ENCODE measurements at places on chromosomes 11 and 22.

- DNase-seq = no peak
These were observed 17.5 kb downstream of the EXT2 start for GRCh38 chr11:44113018-44113417.

- DNase-seq = no peak
These were observed 93.7 kb downstream of the PRR5L start for GRCh38 chr11:36389811-36390210.

DNA sequence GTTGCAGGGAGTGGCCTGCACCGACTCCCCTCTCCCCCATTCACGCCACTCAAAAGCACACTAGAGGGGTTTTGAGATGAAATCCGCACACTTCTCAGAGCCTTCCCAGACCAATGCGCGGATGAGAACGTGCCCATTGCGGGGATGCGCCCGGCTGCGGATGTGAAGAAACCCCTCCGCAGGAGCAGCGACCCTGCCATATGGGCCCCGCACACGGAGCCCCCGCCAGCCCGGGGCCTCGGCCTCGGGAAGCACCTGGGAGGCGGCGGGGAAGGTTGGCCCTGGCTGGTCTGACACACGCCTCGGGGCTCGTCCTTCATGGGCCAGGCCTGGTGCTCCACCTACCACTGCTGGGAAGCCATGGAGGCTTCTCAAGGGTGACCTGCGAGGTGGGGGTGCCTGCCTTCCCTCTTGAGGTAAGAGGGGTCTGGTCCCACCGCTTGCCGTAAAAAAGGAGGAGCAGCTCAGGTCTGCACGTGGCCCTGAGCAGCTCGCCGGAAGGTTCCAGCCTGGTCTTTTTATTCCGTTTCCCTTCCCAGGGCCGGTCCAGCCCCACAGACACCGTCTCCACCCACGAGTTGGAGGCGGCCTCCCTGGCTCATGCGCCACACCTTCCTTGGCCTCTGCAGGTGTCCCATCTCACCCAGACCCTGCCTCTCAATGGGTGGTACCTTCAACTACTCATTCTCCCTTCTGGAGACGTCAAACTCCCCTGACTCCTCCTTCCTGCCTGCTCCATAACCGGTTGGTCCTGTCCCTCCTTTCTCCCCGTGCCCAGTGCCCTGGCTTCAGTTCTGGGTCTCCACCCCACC, 39.4 kb downstream of the TRMU start:
- DNase-seq = no peak

DNA sequence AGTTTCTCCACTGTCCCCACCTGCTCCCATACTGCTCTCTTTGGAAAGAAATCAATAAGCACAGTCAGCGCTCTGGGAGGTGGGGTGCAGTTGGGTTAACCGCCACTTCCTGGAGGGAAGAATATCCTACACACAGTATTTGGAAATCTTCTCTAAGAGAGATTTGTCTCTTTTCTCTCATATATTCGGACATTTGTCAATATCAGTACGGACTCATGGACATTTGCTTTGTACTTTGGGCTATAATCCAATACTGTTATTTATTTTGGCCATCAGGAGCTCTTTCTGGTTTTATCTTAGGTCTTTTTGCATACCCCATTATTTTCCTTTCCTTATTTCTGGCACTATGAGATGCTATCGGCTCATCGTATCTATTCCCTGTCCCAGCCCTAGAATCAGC, 13.7 kb downstream of the NLRP14 start:
- no peak for DNase-seq

GRCh38 chr11:11217929-11218628, 135.0 kb downstream of the CSNK2A3 start:
- no peak for DNase-seq

DNA sequence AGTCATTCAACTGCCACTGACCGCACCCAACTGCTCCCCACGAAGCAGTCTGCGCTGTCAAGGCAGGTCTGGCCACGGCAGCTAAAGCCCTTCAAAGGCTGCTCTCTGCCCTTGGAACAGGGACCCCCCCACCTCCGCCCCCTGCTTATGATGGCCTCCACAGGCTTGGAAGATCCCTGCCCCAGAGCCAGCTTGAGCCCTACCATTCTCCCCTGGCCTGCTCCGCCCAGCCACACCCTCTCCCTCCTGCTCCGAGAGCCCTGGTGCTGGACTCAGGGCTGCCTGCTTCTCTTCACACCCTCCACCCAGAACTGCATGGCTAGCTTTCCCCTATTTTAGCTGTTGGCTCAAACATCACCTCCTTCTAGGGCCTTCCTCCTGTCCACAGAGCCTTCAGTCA, 19.0 kb downstream of the ZMAT5 start:
- no peak for DNase-seq
